ENCODE measurements at places on chromosomes 7 and 10. TPM values are rescaled to one million over a fixed set of nuclear protein-coding genes. Genes with fewer than 3 reads are reported as not detected.

Gene GDF2
- total RNA-seq: not detected

Gene CDC14C
- not detected for total RNA-seq

Gene LRRC18
- not detected for total RNA-seq

Gene FRAT1
- total RNA-seq: 1.5 TPM

Gene ADAM12
- total RNA-seq: 166 TPM

Gene RELN
- not detected for total RNA-seq

Gene ABCB1
- not detected for total RNA-seq

Gene MMD2
- total RNA-seq: not detected

Gene PGAM2
- 0.41 TPM for total RNA-seq

Gene CYP2C8
- total RNA-seq: not detected

Gene LRGUK
- total RNA-seq: 0.20 TPM

Gene AKR1D1
- not detected for total RNA-seq

Gene PNLIPRP1
- not detected for total RNA-seq

Gene SKIDA1
- 2.0 TPM for total RNA-seq

Gene CCDC126
- 11.3 TPM for total RNA-seq

Gene UCN3
- not detected for total RNA-seq

Gene COL28A1
- total RNA-seq: 0.25 TPM

Gene ADAMTS14
- 8.7 TPM for total RNA-seq

Gene GDI2
- 256 TPM for total RNA-seq

Gene TMEM176A
- not detected for total RNA-seq

Gene SLC18A3
- total RNA-seq: not detected

Gene ACBD7
- 0.51 TPM for total RNA-seq

Gene SFR1
- 3.7 TPM for total RNA-seq

Gene NRCAM
- total RNA-seq: 40.0 TPM
